ENCODE measurements at places on chromosomes 2 and 18.

- DNase-seq: no peak
These were observed 400.3 kb upstream of the PKDCC start for GRCh38 chr2:41647468-41648050.

DNA sequence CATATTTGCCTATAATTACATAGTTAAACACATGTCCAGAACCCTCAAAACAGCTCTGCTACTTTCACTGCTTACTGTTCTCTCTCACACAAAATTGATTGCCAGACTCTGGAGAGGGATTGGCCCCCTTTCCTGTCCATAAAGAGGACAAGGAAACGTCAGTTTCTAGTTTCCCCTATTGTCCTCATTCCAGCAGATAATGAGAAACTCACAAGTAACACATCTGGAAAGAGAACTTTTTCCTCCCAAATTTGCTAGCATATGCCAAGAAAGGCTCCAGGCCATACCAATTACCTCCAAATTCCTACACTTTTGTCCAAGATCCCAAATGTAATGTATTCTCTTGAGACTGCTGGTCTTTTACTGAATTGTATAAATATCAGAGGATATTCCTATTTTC lies 200.5 kb downstream of the EXOC6B start:
- DNase-seq: peak; percentile 28

GRCh38 chr2:105933906-105934305 lies 189.2 kb downstream of the NCK2 start:
- DNase-seq: no peak

GRCh38 chr2:45964223-45964841 lies 312.9 kb downstream of the PRKCE start:
- DNase-seq: peak; percentile 77

- no peak for DNase-seq
These were observed 27.2 kb upstream of the C1D start for GRCh38 chr2:68089961-68090360.

DNA sequence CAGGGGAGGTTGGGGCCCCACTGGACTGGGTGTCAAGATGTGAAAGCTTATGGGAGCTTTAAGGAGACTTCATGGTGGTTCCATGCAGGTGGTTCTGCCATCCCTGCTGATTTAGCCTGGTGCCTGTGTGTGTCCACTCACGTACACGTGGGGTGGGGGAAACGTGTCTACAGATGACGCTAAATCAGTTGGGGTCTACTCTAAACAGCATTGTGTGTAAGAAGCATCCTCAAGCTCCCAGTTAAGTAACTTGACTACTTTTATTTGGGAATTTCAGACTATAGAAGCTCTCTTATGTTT lies 47.1 kb downstream of the BCL2L11 start:
- no peak for DNase-seq

DNA sequence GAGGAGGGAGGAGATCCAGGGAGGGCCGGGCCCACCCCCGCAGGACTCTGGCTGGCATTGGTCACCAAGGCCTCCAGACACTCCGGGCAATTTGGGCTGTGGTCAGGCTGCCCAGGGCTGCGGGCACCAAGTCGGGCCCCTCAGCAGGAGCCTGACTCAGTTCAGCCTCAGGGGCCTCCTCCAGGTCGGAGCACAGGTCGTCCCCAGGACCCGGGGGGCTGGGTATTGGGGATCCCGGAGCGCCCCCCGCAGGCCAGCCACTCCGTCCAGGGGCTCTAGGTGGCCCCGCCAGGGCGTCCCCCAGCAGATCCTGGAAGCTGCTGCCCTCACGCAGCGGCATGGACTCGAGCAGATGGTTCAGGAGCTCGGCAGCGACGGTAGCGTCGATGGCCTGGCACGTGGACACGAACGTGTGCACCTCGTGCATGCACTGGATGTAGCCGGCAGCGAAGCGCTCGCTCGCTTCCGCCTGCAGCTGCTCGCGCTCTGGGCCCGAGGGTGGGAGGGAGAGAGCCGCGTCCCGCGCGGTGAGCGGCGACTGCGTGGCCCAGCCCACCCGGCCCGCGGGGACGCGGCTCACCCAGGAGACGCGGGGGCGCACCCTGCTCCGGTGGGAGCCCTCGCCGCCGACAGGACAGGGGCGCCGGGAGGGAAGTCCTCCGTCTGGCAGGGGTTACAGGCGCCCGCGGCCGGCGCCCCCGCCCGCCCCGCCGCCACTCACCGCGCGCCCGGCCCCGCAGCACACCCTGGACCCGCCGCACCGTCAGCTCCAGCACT lies 884 bp downstream of the HES6 start:
- no peak for DNase-seq

GRCh38 chr2:172168917-172169346 lies 66.2 kb upstream of the DLX2 start:
- DNase-seq: no peak

GRCh38 chr18:48813321-48813720 lies 137.4 kb downstream of the SMAD7 start:
- peak; percentile 13 for DNase-seq

DNA sequence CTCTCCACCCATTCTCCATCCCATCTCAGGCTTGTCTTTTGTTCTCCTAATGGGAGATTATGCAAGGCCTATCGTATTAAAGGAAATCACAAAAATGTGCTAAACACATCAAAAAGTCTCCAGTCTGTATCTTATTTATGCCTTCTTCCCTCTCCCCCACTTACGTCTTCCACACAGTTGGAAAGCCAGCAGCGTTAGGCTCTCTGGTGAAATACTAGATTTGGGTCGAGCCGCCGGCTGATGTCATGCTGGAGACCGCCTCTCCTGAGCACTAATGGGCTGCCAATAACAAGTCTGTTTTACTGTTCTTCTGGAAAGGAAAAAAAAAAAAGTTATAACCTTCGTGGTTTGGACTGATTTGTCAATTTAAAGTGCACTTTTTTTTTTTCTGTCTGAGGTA lies 182.7 kb upstream of the SIX2 start:
- DNase-seq: peak; percentile 90

DNA sequence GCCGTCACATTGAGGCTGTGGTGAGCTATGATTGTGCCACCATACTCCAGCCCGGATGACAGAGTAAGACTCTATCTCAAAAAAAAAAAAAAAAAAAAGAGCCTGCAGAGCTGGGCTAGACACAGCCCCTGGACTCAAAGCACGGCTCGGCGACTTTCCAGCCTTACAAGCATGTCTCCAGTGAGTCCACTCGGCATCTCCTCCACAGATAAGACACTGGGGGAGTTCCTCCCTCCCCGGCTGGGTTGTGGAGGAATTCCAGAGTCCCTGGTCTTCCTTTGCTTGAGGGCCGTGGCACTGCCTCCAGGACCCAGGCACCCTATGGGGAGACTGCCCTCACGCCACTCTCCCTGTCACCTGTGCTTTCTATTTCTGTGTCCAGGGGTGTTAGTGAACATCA lies 30.9 kb upstream of the RPL31 start:
- DNase-seq: no peak

- DNase-seq: no peak
These were observed 1.7 kb downstream of the KYNU start for GRCh38 chr2:142879151-142879550.

DNA sequence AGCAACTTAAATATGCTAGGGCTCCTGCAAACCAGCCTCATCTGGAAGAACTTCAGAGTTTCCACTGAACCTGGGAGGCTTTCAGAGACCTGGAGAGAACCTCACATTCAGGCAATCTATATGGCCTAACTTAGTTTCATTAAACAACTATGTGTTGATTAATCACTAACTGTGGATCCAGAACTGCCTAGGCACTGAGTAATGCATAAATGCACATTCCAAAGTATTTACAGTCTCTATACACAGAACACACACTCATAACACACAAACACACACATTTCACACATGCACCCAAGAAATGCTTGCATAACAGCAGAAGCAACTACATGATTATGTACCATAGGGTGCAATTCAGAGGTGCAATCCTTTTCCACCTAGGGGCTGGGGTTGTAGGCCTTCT lies 552.8 kb downstream of the BCL11A start:
- no peak for DNase-seq

GRCh38 chr2:174038462-174038861 lies 73.3 kb upstream of the SP3 start:
- no peak for DNase-seq

GRCh38 chr2:175914846-175915245 lies 87.2 kb downstream of the LNPK start:
- DNase-seq: no peak

- peak; percentile 36 for DNase-seq
These were observed 3.0 kb upstream of the OTX1 start for GRCh38 chr2:63047321-63048279.

DNA sequence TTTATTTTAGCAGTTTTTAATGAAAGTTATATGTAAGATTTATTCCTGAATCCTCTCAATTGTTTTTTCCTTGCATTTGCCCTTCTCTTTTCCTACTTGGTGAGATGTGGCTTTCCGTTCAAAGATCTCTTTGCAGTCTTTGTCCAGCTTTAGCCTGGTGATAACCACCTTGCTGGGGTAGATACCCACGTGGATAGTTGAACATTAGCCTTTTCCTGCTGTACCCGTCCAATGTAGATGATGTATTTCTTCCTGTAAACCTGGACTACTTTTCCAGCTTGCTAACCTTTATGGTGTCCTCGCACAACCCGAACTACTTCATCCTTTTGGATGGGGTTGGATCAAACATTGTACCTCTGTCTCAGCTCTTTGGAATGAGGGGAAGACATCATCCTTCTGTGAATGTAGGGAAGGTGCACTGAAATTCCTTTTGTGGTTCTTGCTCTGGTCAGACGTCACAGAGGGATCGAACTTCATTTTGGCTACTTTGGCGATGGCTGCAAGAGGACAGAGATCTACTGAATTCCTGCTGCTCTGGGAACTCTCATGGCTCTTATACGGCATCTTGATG lies 293.2 kb upstream of the EPAS1 start:
- DNase-seq: no peak

DNA sequence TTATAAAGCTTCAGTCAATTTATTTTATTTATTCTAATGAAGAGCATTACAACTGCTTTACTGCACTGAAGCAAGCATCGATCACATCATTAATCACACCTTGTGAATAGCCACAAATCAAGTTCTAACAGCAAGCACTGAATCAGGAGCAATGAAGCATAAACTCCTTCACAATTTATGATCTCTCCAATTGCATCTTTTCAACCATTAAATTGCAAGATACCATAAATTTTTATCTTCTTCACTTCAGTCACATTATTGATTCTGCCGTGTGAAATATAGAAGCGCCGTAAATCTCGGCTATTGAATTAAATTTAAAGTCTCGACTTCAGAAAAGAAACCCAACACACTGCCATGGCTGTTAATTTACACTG lies 298.7 kb downstream of the CDCA7 start:
- no peak for DNase-seq

- DNase-seq: peak; percentile 62
These were observed 1.1 kb downstream of the TMEM18 start for GRCh38 chr2:675982-676646.

- no peak for DNase-seq
These were observed 11.4 kb upstream of the DTNB start for GRCh38 chr2:25684577-25685473.

DNA sequence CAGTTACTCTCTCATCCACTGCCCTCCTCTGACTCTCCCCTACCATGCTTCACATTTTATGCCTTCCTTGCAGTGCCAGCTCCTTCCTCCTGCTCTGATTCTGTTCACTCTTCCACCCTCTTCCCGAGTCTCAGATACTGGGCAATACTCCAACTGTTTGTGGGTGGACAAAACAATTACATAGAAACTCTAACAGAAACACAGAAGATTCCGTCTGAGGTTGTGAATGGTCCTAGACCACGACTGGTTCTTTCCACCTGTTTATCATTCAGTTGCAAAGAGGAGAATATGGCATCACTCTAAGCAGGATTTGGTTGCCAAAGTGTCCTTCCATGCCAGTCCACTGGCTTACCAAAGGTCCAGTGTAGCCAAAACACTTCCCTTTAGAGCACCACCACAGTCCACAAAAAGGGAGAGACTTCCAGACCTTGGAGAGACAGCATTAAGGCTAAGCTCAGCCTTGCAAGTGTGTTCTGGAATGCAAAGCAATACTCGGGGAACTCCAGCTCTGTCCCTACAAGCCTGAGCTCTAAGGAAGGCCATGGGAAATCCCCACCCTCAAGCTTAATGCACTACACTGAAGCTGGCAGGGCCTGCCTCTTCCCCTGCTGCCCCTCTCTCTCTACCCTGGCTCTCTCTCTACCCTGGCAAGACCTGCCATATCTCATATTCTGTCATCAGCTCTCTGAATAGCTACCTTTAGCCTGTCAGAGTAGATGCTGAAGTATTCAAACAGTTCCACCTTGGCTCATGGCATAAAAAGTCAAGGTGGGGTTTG lies 33.6 kb upstream of the RND3 start:
- DNase-seq: no peak

- no peak for DNase-seq
These were observed 614.6 kb upstream of the SOX11 start for GRCh38 chr2:5077479-5078089.

GRCh38 chr2:167943897-167944296 lies 303.5 kb downstream of the STK39 start:
- DNase-seq: no peak

DNA sequence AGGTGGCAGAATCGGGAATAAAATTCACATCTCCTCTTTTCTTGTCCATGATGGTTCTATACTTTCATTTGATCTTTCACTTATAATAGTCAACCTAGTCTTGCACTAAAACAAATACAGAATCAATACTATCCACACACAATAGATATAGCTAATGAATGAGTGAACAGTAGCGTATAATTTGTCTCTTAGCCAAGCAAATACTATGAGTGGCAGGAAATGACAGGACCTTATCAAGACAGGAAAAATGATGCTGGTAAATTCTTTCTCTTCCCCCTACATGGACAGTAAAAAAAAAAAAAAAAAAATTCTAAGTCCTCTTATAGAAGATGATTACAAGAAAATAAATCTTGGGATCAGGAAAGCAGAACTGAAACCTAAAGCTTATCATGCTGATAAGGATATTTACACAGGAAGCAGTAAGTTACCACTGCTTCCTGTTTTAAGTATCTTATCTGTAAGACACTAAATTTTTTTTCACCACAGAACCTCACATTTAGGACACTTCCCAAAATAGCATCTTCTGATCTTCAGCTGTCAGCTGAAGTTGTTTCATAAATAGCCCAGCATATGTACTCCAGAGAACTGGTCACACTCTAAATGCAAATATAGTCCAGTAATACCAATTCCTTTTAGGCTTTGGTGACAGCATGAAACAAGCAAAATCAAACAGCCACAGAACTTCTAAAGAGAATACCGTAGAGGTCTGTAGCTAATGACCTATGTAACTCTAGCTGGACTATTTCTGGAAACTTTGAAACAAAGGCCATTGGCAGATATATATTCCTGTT lies 27.0 kb downstream of the IRS1 start:
- DNase-seq: no peak

GRCh38 chr2:129252781-129253460 lies 726.5 kb upstream of the RAB6C start:
- no peak for DNase-seq

DNA sequence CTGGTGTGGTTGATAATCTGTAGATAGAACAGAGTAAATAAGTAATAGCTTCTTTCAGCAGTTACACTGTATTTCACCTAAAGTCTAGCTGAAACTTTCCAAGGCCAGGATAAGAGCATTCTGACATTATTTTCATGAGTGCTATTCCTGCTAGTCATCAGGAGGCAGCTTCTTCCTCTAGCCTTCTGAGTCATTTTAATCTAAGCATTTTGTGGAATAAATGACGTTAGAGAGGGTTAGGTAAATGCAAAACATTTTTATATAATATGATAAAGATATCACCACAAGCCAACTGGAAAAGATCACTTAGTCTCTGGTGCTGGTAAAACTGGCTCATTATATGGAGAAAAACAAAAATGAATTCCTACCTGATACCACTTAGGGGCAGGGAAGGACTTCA lies 138.5 kb downstream of the MEP1B start:
- no peak for DNase-seq

GRCh38 chr2:237056287-237056875 lies 29.3 kb upstream of the COPS8 start:
- DNase-seq: no peak

- DNase-seq: no peak
These were observed 81.0 kb upstream of the BCL11A start for GRCh38 chr2:60634438-60634837.
